ENCODE measurements at places on chromosomes 3 and 15.
A peak's percentile ranks its signal among the peaks of the same experiment; 100 is the strongest.

DNA sequence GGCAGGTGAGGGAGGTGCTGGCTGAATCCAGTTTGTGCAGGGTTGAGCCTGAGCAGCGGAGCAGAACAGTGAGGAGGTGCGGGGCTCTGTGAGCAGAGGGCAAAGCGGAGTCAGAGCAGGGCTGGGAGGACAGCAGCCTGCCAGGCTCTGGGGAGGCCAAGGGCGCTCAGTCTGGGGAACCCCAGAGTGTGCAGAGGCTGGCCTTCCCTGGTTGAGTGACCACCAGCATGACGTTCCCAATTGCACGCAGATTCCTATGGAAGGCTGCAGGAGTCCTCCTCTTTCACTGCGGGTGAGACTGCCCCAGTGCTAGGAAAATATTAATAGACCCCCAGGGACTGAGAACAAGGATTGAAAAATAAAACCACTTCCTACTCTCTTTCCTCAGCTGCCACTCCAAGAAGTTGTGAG is 13.2 kb downstream of the MRAS start:
- no peak for DNase-seq

GRCh38 chr3:50652709-50653108 is 22.0 kb upstream of the DOCK3 start:
- no peak for DNase-seq

DNA sequence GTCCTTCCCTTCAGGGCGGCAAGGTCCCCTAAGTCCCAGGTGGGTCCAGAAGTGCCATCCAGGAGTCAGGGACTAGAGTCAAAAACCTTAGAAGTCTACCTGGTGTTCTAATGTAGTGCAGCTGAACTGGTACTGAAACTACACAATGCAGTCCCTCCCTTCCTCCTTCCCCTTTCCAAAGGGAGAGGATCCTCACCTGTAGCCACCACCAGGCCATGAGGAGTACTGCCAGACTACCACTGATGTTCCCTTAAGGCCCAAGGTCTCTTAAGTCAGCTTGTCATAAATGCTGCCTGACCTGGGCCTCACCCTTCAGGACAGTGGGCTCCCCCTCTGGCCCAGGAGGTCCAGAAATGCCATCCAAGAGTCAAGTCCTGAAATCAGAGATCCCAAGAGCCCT is 98.9 kb downstream of the ULK4 start:
- no peak for DNase-seq

GRCh38 chr15:60538129-60538528 is 59.2 kb upstream of the ICE2 start:
- DNase-seq: no peak

DNA sequence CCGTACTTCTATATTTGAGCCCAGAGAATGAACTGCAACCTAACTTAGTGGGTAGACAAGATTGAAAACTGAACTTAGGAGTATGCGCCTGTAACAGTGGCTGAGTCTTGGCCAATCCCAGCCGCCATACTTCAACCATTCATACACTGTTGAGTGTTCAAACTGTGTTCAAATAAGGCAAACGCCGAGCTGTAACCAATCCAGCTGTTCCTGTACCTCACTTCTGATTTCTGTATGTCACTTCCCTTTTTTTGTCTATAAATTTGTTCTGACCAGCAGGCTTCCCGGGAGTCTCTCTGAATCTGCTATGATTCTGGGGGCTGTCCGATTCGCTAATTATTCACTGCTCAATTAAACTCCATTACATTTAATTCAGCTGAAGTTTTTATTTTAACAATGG is 58.6 kb upstream of the TPM1 start:
- no peak for DNase-seq

GRCh38 chr3:131694376-131694775 is 191.6 kb upstream of the MRPL3 start:
- DNase-seq: no peak

DNA sequence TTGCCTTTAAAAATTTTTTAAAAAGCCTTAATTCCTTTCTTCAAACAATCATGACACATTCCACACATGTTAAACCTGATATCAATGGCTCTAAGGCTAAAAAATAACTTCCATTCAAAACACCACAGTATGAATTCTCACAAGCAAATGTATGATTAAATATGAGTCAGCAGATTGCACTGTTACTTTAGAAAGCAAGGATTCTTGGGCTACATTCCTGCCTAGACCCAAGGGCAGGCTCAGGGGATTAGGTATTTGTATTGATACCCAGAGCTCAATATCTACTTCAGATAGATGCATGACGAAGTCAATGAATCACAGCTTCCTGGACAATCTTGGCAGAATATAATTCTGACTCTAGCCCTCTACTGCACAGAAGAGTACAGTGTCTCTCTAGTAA is 65.7 kb downstream of the RARB start:
- peak; percentile 4 for DNase-seq

DNA sequence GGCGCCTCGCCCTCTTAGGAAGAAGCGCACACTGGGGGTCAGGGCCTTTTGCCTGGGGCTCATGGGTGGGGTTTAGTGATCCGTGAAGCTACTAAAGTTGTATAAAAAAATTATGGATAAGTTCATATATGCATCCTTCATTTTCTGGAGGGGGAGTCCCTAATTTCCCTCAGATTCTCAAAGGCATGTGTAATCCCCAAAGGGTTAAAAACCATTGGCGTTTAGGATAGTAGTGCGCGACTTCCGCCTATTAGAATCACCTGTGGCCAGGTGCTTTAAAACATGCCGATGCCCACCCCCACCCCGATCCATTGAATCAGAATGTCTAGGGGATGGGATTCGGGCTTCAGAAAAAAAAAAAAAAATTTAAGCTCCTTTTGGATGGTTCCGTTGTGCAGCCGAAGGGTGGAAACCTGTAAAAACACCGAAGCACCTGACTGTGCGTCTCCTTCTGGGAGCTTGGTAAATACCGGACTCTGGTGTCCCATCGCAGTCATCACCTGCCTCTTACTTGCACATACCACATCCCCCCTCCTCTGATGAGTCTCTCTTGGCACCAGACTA is 570 bp downstream of the APH1B start:
- DNase-seq: no peak

GRCh38 chr3:149765762-149766334 is 13.6 kb upstream of the COMMD2 start:
- no peak for DNase-seq

GRCh38 chr3:103847081-103848062 is 1412.6 kb downstream of the ZPLD1 start:
- DNase-seq: no peak

DNA sequence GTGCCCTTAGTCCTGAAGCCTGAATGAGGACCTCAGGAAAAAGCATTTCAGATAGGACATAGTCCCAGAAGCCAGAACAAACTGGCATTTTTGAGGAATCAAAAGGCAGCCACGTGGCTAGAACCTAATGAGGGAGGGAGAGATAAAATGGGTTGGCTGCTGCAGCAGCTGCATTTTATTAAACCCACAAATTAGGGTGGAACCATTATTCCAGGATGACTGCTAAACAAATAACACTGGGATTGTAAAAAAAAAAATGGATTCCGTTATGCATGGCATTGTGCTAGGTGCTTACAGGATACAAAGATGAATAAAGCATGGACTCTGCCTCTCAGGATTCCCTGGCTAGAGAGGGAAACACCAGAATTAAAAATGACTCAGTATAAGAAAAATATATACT is 141.5 kb downstream of the SATB1 start:
- no peak for DNase-seq

- DNase-seq: no peak
These were observed 280.7 kb upstream of the ARHGEF26 start for GRCh38 chr3:153840487-153840886.

DNA sequence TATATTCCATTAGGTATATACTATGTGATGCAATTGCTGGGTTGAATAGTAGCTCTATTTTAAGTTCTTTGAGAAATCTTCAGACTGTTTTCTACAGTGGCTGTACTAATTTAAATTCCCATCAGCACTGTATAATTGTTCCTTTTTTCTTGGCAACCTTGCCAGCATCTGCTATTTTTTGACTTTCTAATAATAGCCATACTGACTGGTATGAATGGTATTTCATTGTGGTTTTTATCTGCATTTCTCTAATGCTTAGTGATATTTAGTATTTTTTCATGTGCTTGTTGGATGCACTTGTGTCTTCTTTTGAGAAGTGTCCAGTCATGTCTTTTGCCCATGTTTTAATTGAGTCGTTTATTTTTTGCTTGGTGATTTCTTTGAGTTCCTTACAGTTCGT is 145.1 kb upstream of the PLSCR5 start:
- no peak for DNase-seq

- no peak for DNase-seq
These were observed 55.0 kb upstream of the ABHD10 start for GRCh38 chr3:111923806-111924205.

GRCh38 chr15:46312133-46312740 is 677.4 kb downstream of the SQOR start:
- no peak for DNase-seq

DNA sequence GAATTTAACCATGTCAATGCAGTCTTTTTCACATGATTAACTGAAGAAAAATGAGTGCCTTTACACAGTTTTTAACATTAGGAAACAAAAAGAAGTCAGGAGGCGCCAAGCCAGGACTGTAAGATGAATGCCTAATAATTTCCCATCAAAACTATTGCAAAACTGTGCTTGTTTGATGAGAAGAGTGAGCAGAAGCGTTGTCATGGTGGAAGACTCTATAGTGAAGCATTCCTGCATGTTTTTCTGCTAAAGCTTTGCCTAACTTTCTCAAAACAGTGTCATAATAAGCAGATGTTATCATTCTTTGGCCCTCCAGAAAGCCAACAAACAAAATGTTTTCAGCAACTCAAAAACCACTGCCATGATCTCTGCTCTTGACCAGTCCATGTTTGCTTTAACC is 156.8 kb upstream of the CDIN1 start:
- no peak for DNase-seq

DNA sequence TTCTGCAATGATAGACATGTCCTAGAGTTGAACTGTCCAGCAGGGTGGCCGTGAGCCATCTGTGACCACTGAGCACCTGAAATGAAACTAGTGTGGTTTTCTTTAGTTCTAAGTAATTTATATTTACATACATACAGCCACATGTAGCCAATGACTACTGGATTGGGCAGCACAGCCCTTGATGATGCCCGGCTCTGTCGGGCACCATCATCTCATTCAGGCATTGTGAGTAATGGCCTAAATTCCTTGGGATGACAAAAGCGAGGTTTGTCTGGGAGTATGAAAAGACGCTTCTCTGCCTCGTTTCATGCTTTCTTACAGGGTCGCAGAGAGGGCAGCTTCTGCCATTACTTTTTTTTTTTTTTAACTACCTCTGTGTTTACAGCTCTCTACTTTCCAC is 251.9 kb upstream of the HES1 start:
- DNase-seq: no peak

DNA sequence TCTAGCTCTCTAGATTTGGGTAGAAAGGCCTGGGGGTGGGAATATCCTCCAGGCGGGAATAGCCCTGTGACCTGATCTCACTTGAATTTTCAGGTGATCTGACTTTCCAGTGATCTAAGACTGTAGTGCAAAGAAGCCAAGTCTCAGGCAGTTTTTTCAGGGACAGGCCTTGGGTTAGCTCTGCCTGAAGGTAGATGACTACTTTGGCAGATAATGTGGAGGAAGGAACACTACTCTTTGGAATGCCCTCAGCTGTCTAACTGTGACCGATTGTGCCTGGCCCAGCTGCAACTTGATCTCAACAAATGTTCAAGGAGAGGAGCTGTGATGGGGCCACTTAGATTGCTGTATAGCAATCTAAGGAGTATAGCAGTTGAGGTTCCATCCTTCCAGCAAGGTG is 193.7 kb downstream of the TCF12 start:
- DNase-seq: no peak

- no peak for DNase-seq
These were observed at the start of gene BCHE for GRCh38 chr3:165837058-165837525. TSS of gene BCHE (minus strand) at chr3:165837423. CDS start at chr3:165831033, 6,390 bp downstream.

DNA sequence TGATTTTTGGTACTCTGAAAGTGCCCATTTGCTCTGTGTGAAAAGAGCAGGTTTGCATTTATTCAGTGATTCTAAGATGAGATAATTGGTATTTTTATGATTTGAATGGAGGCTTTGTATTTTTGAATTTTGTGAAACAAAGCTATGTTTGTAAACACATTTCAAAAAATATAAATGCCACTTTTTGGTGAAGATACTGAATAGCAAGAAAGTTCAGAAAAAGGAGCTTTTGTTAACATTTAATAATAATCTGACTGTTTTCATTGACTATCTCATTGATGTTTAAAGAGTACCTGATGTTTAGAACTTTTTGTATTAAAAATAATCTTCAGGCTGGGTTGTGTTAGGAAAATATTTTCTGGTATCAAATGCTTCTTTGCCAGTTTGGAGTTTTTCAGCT is 23.7 kb downstream of the TCF12 start:
- no peak for DNase-seq

- DNase-seq: no peak
These were observed 12.0 kb upstream of the PIK3CA start for GRCh38 chr3:179136195-179136594.

GRCh38 chr3:128783774-128784173 is 57.8 kb downstream of the RAB7A start:
- no peak for DNase-seq

DNA sequence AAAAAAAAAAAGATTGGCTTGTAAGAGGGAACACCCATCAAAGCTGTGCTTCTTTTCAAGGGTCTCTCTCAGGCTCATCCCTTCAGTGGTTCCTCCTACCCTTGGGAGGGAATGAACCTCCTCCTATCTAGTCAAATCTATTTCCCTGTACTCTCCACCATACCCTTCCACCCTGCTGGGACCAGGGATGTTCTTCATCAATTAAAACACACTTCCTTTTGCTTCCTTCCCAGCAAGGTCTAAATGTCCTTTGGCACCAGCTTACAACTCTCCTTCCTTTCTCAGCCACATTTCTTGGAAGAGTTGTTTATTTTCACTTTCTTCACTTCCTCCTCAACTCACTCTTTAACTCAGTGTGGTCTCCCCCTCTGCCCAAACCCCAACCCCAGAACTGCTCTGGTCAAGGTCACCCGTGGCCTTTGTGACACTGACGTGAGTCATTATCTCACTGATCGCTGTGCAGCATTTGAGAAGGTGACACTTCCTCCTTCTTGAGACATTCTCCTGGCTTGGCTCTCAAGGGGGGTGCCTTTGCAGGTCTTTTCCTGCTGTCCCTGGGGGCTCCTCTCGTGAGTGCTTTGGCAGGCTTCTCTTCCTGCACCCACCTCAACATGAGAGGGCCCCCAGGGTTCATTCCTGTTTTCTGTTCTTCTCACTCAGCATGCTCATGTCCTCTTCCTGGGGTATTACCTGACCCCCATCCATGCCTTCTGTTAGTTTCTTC is 210.5 kb upstream of the TLE3 start:
- no peak for DNase-seq

DNA sequence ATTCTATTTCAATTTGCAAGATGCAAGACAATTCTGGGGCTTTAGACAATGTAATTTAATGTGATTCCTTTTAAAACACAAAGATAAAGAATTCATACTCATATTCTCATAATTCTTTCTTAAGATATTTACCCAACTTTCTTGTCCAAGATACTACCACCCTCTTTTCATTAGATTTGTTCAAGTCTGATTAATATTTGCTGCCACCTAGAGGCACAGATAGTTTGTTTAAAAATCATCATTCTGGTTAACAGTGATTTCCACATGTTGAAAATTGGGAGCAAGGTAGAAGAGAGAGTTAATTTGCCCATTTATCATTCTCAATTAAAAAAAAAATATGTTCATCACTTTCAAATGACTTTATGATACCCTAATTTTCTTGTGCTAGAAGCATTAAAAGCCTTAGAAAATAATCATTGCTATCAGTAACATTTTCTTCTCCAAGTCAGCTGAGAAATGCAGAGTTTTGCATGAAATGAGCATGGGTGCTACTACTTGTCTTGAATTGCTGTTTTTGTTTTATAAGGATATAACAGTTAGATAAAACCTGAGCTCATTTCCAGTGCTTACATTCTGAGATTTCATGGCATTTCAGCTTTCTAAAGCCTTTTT is 11.6 kb downstream of the TAMM41 start:
- DNase-seq: no peak

- no peak for DNase-seq
These were observed 31.1 kb upstream of the BLOC1S6 start for GRCh38 chr15:45555934-45556608.
